NCI-H1436 treated with DMSO at 0.1 percent for 48 hours (cell line): ENCODE measurements at places on chromosomes 3 and 15.

GRCh38 chr3:27422617-27423016 lies 53.4 kb upstream of the NEK10 start:
- no peak for DNase-seq

DNA sequence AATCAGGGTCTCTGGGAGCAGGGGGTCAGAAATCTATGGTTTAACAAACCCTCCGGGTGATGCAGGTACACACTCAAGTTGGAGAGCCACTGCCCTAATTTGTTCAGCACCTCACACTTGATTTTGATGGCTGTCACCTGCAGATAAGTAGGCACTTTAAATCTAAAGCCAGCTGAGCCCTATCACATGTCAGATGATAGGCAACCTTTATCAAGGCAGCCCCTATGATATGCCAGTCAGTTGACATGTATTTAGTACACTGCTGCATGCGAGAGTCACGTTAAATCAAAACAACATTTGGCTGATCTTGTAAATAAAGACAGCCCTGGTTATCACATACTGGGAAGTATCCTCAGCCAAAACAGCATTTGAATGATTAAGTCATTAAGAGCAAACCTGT lies 104.4 kb upstream of the MCTP2 start:
- no peak for DNase-seq

- DNase-seq: no peak
These were observed 132.2 kb downstream of the ATP10A start for GRCh38 chr15:25730918-25731317.

GRCh38 chr3:197125636-197126035 lies 96.0 kb upstream of the MELTF start:
- no peak for DNase-seq

DNA sequence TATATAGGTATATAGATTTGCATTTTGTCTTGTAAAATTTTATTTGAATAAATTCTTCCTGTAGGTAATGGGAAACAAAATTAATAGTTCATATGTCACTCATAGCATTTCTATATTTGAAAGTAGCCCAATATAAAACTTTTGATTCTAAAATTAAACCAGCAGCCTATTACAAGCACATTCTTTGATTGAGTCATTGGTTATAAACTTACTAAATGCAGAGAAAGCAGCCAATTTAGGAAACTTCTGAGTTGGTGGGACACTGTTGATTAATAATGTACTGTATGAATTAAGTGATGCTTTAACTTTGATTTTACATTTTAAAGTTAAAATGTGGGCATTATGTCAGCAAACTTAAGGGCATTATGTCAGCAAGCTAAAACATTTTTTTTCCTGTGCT lies 34.5 kb downstream of the NR1D2 start:
- no peak for DNase-seq
